ENCODE measurements at places on chromosomes 11 and 22.

DNA sequence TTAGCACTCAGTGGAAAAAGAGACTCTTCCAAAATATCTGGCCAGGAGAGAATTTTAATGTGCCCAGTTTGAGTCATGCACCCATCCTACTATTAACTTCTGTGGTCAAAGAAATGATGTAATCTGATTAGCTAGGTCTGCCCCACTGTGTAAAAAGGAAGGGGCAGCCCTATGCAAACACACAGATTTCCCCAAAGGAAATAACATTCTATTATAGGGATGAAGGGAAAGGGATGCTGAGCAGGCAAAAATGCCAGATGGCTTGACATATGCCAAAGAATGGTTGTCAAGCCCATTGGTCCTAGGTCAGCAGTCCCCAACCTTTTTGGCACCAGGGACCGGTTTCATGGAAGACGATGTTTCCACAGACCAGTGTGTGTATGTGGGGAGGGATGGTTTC is 43.3 kb upstream of the PAK1 start:
- no peak for DNase-seq

- no peak for DNase-seq
Measured at GRCh38 chr11:11215944-11216343, 137.1 kb downstream of the CSNK2A3 start.

GRCh38 chr11:69465236-69466000 is 16.0 kb upstream of the LINC01488 start:
- no peak for DNase-seq

GRCh38 chr22:43018615-43019014 is 3.7 kb upstream of the PACSIN2 start:
- no peak for DNase-seq

DNA sequence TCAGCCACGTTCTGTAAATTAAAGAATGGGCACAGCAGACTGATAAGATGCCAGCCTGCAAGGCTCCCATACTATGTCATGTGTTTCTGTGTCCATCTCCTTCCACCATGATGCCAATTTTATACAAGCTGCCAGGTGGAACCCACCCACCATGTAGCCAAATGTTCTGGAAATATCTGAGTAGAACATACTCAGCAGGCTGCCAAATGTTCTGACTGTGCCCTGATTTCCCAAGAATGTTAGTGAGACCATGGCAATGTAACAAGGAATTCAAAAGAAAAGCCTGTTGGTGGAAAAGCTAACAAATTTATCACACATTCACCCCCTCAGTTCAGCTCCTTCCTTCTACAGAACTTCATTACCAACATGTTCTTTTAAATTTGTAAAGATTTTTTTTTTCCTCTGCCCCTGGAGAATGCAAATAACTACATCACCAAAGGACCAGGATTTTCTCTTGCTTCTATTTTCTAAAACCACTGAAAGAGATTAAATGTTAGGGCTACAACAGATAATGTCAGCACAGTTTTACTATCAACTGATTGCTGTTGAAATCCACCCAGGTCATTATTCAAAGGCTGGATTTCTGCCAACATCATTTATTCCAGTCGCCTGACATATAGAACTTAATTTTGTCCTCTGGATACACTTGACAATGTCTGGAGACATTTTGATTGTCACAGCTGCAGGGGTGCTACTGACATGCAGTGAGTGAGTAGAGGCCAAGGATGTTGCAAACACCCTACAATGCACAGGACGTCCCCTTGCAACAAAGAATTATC is 3.1 kb downstream of the DMC1 start:
- no peak for DNase-seq

DNA sequence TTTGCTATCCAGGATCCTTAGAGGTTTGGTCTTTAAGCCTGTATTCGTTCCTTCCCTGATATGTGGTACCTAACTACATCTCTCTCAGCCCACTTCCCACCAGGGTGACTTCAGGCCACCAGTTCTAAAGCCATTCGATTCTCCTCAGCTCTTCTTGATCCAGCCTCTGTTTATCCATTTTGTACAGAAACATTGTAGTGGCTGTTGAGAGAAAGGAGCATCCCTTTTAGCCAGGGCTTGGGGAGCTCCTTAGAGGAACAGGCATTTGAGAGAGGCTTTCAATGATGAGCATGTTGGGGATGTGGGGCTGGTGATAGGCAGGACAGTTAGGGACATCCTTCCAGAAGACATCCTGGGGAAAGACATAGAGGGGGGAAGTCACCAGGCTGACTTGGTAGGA is 17.9 kb downstream of the UBE2L3 start:
- no peak for DNase-seq

DNA sequence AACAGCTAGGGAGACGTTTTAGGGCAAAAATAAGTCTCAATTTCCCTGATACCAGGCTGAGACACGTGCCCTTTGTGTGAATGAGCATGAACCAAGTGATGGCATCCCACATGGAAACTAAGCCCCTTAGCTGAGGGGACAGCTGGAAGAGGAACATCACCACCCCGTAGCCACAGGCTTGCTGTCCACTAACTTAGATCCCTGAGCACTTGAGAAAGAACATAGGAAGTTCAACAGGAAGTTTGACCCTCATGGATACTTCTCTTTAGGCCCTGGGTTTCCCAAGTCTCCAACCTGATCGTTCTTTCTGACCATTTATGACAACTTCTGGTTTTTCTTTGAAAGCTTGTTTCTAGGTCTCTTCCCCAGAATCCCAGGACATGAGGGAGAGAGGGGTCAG is 11.6 kb upstream of the CKAP5 start:
- no peak for DNase-seq

DNA sequence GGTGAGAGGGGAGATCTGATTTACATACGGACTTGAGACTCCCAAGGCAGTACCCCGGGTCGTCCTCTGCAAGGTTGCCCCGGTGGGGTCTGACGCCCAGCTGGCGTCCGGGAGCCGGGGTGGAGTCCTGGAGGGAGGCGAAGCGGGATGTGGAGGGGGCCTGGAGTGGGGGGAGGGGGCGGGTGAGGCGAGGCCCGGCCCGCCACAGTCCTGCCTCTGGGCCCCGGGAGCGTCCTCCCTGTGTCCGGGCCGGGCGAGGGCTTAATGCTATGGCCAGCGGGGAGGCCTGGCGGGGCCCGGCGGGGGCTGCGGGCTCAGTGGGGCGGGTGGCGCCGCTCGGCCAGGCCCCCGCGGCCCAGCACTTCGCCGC is 2.4 kb upstream of the MYBPC3 start:
- DNase-seq: no peak

- DNase-seq: no peak
Measured at GRCh38 chr11:129739339-129739738, 76.3 kb upstream of the TMEM45B start.

DNA sequence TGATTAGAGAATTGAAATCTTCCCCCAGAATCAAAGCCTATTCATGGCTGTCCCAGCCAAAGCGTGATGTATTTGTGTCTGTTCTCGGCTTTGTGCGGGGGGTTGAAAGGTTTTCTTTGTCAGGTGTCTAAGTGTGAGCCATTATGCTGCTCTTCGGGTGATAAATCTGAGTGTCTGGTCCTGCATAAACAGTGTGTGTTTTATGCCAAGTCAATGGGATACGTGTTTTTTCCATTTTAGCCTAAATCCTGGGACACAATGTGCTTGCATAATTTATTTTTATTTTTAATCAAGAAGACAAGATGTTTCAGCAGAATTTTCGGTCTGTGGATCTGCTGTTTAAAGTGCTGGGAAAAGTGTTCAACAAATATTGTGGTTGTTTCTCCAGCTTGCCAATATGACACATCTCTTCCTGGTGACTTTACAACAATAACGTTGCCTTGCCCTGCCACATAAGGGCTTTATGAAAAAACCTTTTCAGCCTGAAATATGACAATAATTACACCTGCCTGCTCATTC is 267.8 kb downstream of the TBC1D22A start:
- DNase-seq: no peak

DNA sequence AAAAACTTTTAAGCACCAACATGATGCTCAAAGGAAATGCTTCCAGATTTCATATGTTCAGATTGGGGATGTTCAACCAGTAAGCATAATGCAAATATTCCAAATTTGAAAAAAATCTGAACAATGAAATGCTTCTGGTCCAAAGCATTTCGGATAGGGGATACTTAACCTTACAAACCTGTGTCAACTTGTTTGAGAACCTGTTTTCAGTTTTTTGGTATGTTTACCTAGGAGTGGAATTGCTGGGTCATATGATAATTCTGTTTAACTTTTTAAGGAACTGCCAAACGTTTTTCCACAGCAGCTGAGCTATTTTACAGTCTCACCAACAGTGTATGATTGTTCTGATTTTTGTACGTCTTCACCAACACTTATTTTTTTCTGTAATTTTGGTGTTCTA is 23.7 kb downstream of the FAR1 start:
- no peak for DNase-seq

DNA sequence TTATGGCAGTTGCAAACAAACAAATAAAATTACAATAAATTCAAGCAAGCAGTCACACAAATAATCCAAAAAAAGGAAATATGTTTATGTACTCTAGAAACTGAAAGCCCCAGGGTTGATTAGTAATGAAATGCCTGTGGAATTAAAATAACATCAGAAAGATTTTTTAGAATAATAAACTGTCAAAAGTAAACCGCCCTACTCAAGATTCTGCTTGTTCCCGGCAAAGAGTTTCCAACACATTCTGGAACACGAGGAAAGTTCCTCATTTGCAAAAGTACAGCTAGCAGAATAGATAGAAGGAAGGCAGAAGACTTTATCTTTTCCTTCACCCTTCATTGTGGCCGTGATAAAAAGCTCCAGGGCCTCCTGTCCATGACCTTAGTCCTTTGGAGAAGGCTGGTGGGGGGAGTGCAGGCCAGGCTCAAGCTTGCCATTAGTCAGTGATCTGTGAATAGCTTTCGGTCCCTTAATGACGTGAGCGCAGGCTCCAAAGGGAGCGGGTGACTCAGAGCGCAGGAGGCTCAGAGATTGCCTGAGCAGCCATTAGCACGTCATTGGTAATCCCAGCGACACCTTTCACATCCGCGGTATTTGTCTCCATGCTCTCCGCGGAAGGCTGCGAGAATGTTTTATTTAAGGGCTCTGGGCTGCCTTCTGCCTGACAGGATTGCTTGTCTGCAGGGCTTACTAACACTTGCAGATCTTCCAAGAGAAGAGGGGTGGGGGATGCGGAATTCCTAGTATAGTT is 458.3 kb downstream of the METTL15 start:
- DNase-seq: no peak

DNA sequence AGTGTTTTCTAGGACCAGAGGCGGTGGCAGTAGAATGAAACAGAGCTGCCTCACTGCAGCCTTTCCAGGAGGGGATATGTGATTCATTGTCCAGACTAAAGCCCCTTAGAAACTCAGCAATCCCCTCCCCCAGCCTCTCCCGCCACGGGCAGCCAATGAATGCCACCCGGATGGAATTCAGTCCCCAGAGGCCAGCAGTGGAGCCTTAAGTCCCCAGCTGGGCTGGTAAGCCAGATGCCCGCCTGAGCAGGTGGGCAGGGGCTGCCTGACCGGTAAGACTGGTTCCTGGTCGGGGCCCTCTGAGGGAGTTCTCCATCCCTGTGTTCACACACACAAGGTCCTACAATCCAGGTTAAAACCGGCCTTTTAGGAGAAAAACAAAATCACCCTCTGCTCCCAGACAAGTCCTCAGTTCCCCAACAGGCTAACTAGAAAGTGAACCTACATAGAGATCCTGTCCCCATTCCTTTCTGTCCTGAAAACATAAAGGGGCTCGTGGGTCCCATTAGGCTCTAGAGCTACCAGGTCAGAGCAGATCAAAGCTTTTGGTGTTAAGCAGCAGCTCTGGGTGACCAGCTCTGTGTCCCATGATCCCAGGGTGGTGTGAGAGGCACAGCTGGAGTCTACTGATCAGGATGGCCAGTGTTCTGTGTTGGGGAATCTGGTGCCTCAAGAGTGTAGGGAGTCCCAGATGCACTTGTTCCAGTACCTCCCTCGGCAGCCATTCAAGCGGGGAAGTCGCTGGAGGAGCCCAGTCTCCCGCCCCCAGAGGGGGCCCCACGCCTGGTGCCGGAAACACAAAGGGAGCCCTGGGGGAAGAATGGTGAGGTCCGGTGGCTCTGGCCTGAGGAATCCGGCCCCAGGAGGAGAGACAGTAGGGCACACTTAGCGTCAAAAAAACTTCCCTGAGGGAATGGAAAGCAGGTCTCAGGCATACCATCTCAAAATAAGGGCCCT is 2.6 kb downstream of the PATZ1 start:
- no peak for DNase-seq

DNA sequence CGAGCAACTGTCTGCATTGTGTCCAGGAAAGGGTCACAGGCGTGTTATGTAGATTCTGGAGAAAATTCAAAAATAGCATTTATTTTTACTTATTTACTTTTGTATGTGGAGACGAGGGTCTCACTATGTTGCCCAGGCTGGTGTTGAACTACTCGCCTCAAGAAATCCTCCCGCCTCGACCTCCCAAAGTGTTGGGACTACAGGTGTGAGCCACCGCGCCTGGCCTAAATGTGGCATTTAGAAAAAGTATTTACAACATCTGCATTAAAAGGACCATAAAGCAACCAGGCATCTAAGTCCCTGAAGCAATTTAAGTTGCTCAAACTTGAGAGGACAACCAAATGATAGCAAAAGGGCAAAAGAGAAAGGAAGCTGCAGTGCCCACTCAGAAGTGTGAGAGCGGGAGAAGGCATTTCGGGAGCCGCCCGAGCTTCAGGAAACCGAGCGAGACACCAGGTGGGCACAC is 595 bp downstream of the TRIM66 start:
- no peak for DNase-seq

DNA sequence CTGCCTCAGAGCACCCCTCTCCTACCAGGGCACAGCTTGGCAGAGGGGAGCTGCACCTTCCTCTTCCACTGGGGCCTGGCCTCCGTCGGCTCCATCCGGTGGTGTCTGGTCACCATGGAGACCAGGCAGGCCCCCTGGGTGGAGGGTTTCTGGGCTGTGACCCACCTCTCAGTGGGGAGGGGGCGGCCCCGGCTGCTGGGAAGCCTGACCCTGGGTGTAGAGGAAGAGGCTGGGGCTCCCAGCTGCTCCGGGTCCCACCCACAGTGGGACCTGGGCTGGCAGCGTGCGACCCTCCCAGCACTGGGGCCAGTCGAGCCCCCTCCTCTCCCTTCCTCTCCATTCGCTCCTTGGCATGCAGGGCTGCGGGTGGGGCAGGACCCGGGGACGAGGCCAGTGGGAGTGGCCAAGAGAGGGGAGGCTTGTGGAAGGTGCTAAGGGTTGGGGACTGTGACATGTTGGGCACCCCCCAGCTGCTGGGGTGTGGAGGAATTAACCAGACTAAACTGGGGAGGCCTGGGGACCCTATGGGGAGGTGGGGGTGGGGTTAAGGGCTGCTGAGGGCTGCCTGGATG is 46.8 kb downstream of the BRSK2 start:
- DNase-seq: no peak

- no peak for DNase-seq
Measured at GRCh38 chr11:269146-269890, 8.9 kb upstream of the NLRP6 start.

DNA sequence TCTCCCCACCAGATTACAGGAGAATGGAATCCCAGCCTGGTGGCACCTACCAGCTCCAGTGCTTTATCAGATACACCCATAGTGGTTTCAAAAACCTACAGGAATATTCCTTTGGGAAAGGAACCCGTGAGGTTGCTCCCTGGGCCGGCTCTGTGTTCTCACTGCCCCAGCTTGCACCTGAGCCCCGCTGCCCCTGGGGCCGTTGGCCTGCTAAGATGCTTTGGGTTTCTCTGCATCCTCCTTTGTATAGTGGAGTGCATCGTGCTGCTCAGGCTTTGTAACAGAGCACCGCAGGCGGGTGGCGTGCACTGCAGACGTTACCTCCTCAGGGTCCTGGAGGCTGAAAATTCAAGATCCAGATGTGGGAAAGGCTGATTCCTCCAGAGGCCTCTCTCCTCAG is 414.1 kb downstream of the BRD1 start:
- no peak for DNase-seq

All from activated CD8-positive, alpha-beta memory T cell treated with anti-CD3 and anti-CD28 coated beads for 1 hour (primary cell).